GM13976 (cell line): ENCODE measurements at places on chromosomes 4 and X.

DNA sequence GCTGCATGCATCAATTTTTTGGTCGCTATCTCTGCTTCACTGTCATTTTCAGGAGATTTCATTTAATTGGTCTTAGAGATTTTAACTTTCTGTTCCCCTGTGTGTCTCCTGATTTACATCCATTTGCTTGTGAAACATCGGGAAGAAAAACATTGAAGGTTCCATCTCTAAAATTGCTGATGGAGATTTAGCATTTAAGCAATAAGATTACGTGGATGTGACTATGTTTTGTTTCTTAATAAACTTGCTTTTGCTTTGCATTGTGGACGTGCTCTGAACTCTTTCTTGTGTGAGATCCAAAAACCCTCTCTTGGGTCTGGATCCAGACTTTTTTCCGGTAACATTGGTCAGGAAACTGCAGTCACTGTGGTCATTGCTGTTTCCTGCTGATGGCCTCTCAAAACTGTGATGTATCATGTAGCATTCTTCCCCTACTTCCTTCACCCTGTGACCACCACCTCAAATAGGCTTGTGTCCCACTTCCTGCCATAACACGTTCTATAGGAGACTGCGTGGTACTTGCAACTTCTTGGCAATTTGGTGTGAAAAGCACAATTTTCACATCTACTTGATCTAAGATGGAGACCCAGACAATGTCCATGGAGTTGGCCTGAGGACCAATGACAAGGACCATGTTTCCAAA is 4.9 kb downstream of the CXCL2 start:
- no peak for DNase-seq

DNA sequence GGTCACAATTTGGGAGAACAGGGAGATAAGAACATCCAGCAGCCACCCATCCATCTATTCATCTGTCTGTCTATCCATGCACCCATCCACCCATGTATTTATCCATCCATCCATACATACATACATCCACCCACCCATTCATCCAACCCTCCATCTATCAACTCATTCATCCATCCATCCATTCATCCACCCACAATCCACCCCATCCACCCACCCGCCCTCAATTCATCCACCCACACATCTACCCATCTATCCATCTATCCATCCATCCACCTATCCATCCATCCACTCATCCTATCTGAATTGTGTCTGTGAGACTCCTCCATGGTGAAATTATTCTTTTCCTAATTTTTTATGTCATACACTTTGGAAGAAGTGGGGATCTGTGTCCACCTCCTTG is 6.8 kb upstream of the CD99 start:
- DNase-seq = no peak

- no peak for DNase-seq
Measured at GRCh38 chr4:22674700-22675099, 18.0 kb upstream of the GBA3 start.

- no peak for DNase-seq
Measured at GRCh38 chrX:24741330-24741729, 47.6 kb downstream of the POLA1 start.

DNA sequence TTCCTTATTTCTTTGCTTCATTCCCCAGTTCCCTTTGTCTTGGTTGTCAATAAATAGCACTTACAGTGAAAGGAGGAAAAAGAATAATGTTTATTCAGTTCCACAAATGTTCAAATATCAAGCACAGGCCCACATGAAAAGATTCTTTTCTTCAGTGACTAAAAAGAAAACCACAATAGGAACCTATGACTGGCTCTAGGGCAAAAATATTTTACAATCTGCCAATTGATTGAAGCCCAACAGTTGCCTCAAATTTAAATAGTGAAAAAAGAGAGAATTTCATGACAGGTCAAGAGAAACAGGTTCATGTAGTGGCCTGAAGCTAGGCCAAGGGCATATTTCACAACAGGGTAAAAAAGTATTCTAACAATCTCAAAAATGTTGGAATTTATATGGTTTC is 553.8 kb downstream of the CENPC start:
- no peak for DNase-seq

DNA sequence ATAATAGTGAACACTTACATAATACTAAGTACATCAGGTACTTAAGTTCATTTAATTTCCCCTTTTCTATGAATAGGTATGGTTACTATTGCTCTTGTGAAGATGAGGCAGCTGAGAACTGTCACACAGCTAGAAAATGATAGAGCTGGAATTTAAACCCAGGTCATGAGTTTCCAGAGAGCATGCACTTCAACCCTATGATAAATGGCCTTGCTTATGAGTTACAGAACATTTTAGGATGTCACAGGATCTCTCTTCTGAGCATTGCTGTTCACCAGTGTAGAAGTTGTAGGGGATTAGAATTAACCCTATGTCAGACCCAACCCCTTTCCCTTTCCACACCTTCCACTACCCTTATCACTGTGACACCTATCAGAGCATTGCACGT is 46.5 kb upstream of the TMEM33 start:
- no peak for DNase-seq

GRCh38 chrX:23884427-23885024 is 23.2 kb downstream of the APOO start:
- no peak for DNase-seq

- no peak for DNase-seq
Measured at GRCh38 chrX:39843318-39843717, 254.4 kb downstream of the BCOR start.

DNA sequence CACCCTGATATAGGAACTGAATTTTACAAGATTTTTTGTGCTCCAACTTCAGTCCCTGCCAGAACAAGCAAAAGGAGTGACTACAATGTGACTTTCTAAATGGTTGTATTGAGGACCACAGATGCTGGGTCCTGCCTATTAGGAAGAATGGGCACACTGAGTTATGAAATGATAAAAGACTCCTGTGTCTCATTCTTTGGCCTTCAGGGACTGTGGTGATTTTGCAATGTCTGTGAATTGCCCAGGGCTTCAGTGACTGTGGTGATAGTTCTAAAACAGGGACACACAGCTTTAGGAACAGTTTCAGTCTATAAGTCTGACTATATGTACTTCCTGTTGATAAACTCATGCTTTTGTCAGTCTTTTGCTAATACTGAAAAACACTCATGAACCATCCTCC is 210.2 kb downstream of the DMD start:
- DNase-seq = no peak

DNA sequence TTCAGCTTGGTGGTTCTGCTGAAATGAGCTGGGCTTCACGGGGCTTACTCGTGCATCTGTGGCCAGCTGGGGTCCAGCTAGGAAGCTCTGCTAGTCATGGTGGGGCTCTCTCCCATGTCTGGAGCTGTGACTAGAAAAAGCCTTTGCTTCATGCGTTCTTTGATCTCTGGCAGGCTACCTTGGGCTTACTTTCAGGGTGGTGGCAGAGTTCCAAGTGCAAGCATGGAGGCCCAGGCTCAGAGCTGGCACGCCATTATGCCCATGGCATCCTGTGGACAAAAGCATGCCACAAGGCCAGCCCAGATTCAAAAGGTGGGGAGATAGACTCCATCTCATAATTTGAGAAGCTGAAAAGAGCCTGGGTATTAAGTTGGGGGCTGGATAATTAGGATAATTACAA is 55.4 kb upstream of the GBA3 start:
- DNase-seq = no peak

GRCh38 chrX:100274916-100275315 is 135.2 kb downstream of the PCDH19 start:
- DNase-seq = no peak

DNA sequence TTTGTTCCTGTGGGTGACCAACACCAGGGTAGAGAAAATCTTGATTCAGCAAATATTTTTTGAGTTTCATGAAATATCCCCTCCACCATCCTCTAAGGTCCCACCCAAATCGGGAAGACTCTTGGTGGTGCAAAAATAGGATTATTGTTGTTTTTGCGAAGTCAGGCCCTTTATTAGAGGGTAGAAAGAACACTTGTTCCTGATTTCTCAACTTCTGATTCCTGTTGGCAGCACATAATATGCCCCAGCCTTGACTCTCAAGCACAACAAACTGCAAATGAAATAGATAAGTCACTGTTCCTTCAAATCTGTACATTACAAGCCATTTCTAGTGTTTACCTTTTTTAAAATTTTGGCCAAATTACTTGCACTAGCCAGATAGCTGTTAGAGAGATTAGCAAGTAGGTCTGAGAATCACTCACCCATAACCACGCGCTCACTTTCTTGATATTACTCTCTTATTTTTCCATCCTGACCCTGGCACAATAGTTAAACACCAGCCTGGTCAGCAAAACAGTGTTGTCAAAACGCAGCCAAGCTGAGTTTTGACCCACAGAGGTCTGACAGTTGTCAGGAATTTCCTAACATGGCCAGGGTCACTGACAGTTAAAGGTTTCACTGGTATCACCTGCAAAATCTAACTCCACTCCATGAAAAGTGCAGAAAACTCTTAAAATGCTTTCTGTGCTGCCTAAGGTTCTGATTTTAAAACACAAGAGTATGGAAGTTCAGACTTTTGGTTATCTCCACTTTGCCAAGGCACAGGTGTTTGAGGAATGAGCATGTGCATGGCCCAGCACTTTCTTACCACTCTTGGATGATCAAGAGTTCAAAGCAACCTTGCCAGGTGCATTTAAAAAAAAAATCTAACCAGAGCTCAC is 69.8 kb downstream of the RBM47 start:
- DNase-seq = no peak

- no peak for DNase-seq
Measured at GRCh38 chr4:85029453-85029852, 63.0 kb upstream of the WDFY3 start.

DNA sequence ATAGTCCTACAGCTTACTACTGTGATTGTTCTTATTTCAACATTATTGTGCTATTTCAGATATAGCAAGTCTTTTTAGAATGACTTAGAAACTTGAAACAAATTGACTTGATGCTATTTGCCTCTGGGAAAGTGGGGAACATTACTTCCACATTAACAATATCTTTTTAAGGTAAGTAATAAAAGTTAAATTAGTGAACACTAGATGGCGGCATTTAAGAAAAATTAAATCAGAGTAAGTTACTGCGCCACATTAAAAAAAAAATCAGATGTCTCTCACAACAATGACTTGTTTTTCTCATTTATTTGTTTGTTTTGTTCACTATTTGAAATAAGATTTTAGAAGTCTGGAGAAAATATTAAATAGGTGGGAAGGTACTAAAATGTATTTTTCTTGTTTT is 1026.9 kb upstream of the SLIT2 start:
- DNase-seq = peak; percentile 16

GRCh38 chrX:104370089-104370488 is 115.4 kb upstream of the ESX1 start:
- DNase-seq = no peak

DNA sequence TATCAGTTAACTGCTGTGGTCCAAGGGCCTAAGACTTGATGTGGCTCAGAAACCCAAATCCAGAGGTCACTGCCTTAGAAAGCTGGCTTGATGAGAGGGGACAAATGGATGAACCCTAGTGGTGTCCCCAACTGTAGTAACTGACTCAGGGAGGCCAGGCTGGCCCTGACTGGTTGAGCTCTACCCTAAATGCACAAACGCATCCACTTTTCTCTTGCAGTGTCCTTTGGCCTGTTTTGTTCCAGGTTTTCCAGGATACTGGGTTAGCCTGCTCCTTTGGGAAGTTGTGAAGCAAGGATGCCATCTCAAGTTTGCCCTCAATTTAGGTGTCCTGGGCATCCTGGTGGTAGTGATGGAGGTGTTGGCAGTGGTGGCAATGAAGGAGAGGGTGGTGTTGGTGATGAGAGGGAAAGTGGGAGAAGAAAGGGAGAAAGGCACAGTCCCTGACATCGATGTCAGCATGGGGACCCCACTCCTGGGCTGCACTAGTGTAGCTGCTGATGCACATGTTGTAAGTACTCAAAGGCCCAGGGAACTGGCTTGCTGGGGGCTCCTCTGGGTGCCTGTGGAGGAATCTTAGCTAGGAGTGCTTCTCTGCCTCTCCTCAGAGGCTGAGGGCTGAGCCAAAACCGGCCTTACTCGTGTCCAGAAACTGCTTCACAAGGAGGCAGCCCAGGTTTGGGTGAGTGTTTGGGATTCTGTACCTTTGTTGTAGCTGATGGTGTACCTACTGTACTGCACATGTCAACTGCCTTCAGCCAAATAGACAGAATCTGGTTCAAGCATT is 2.9 kb upstream of the HAND2 start:
- DNase-seq = no peak

- DNase-seq = no peak
Measured at GRCh38 chrX:29687687-29688086, 527.7 kb upstream of the MAGEB2 start.

DNA sequence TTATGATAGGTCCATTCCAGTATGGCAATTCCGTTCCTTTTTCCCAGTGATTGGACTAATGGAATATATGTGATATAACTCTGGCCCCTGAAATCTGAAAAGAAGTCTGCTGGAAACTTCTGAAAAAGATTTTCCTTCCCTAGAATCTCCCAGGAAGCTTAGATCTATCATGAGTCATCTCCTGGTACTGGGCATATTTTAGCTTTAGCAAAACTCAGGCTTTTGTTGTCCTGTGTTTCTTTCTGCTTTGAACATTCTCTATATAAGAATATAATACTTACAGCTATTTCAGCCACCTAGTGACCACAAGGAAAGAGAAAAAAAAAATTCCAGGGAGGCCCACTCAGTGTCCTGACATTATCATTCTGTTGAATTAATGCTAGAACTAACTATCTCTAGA is 597.2 kb upstream of the GRIA3 start:
- no peak for DNase-seq
